IPS DF 6.9 (cell line): ENCODE measurements at places on chromosomes 4 and X.

GRCh38 chr4:37476256-37476655 is 209.9 kb downstream of the RELL1 start:
- no peaks in the 10 kb centered on the region for H3K27me3 ChIP-seq
- H3K4me3 ChIP-seq = no peak overlapping the region
- no peak overlapping the region for H3K27ac ChIP-seq

GRCh38 chrX:151402719-151403390 is 5.8 kb downstream of the VMA21 start:
- no peaks in the 10 kb centered on the region for H3K4me1 ChIP-seq
- H3K36me3 ChIP-seq = no peaks in the 10 kb centered on the region
- no peak overlapping the region for H3K4me3 ChIP-seq
- no peak for DNase-seq
- no peak overlapping the region for H3K27ac ChIP-seq

DNA sequence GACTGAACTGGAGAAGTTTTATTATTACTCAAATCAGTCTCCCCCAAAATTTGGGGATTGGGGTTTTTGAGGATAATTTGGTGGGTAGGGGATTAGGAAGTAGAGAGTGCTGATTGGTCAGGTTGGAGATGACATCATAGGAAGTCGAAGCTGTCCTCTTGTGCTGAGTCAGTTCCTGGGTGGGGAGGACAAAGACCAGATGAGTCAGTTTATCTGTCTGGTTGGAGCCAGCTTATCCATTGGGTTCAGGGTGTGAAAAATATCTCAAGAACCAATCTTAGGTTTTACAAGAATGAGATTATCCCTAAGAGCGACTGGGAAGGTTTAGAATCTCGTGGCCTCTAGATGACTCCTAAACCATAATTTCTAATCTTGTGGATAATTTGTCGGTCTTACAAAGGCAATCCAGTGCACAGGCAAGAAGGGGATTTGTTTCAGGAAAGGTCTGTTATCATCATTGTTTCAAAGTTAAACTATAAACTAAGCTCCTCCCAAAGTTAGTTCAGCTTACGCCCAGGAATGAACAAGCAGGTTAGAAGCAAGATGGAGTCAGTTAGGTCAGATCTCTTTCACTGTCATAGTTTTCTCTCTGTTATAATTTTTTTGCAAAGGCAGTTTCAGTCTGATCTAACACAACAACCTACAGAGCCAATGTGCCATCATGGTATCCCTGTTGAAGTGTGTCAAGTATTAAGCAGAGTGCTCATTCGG is 274.5 kb downstream of the SLC7A11 start:
- no peaks in the 10 kb centered on the region for H3K27me3 ChIP-seq
- no peak for DNase-seq
- no peaks in the 10 kb centered on the region for H3K4me1 ChIP-seq
- H3K36me3 ChIP-seq = no peaks in the 10 kb centered on the region
- H3K27ac ChIP-seq = no peak overlapping the region

- no peaks in the 10 kb centered on the region for H3K4me1 ChIP-seq
- DNase-seq = no peak
- H3K4me3 ChIP-seq = no peak overlapping the region
- no peaks in the 10 kb centered on the region for H3K27me3 ChIP-seq
- H3K36me3 ChIP-seq = no peaks in the 10 kb centered on the region
- no peak overlapping the region for H3K27ac ChIP-seq
Measured at GRCh38 chrX:50779694-50780093, 34.3 kb downstream of the SHROOM4 start.

- H3K4me1 ChIP-seq = peaks cover 2% of the 10 kb centered on the region; the same call in 1 of the 2 replicates
- H3K27ac ChIP-seq = no peak overlapping the region
- no peak for DNase-seq
- H3K27me3 ChIP-seq = no peaks in the 10 kb centered on the region
- H3K4me3 ChIP-seq = no peak overlapping the region
Measured at GRCh38 chr4:163895378-163896005, 401.0 kb downstream of the TMA16 start.

- DNase-seq = no peak
- H3K4me3 ChIP-seq = no peak overlapping the region
- H3K36me3 ChIP-seq = no peaks in the 10 kb centered on the region
- no peaks in the 10 kb centered on the region for H3K27me3 ChIP-seq
Measured at GRCh38 chrX:7028246-7028645, 119.3 kb upstream of the STS start.

- H3K36me3 ChIP-seq = no peaks in the 10 kb centered on the region
- no peak overlapping the region for H3K4me3 ChIP-seq
- no peak for DNase-seq
Measured at GRCh38 chr4:4659871-4660651, 118.2 kb upstream of the STX18 start.

DNA sequence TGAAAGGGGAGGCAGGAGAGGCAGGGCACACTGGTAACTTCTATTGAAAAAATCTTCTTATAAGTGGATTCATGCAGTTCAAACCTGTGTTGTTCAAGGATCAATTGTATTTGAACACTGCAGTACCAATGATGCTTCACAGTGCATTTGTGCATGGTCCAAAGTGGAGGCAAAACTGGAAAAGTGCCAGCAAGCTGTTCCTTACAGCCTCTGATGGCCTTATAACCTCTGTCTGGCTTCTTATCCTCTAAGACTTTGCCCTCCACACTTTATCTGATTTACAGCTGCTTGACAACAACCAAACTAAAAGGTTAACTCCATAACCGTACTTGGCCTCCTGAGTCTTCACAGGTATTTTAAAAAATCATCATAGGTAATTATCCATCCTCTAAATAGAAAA is 40.4 kb downstream of the MAGEB17 start:
- H3K36me3 ChIP-seq = no peaks in the 10 kb centered on the region
- H3K27ac ChIP-seq = no peak overlapping the region
- DNase-seq = no peak
- no peaks in the 10 kb centered on the region for H3K27me3 ChIP-seq
- H3K4me3 ChIP-seq = no peak overlapping the region

- H3K4me1 ChIP-seq = no peaks in the 10 kb centered on the region; the same call in 1 of the 2 replicates
- DNase-seq = no peak
- H3K27me3 ChIP-seq = no peaks in the 10 kb centered on the region
Measured at GRCh38 chr4:7049295-7049694, 6.1 kb downstream of the TADA2B start.

GRCh38 chrX:31609130-31609529 is 537.3 kb upstream of the FTHL17 start:
- H3K4me3 ChIP-seq = no peak overlapping the region
- H3K27ac ChIP-seq = no peak overlapping the region
- DNase-seq = no peak
- no peaks in the 10 kb centered on the region for H3K36me3 ChIP-seq
- H3K27me3 ChIP-seq = no peaks in the 10 kb centered on the region

DNA sequence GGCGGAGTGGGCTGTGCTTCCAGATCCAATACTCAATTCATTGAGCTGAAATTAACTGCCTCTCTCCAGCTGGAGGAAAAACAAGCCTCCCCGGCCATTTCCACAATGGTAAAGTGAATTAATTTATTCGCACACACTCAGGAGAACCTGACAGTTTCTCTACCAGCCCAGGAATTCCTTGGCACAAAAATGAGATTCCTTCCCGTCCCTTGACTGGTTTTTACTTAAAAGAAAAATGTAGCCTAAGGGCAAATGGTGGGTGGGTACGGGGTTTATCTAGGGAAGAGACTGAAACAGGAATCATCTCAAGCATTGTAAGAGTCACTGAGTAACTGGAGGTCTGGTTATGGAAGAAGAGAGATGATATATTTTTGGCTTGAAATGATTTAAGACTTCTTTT is 102.7 kb downstream of the VCX3A start:
- no peaks in the 10 kb centered on the region for H3K27me3 ChIP-seq
- no peak for DNase-seq
- H3K4me3 ChIP-seq = no peak overlapping the region
- no peaks in the 10 kb centered on the region for H3K4me1 ChIP-seq
- H3K27ac ChIP-seq = no peak overlapping the region

DNA sequence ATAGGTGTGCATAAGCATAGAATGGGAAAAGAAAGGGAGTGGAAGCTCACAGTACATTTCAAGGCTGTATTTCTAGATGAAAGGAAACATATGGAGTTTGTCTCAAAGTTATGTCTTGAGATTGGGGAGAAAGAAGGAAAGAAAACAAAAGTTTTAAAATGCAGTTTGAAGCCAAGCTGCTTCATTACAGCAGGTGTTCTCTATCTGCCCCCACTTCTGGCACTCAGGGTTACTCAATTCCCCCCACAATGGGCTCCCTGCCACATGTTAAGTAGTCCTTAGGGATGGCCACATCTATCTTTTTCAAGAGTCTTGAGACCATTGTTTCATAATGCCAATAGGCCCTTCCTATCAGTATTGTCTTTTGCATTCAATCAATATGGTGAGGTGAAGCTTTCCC is 367.4 kb upstream of the ANXA10 start:
- no peak overlapping the region for H3K27ac ChIP-seq
- H3K36me3 ChIP-seq = no peaks in the 10 kb centered on the region
- H3K4me3 ChIP-seq = no peak overlapping the region
- no peaks in the 10 kb centered on the region for H3K4me1 ChIP-seq

- no peaks in the 10 kb centered on the region for H3K4me1 ChIP-seq
- no peaks in the 10 kb centered on the region for H3K27me3 ChIP-seq
- no peaks in the 10 kb centered on the region for H3K36me3 ChIP-seq
- no peak overlapping the region for H3K4me3 ChIP-seq
Measured at GRCh38 chr4:83751336-83751949, 215.5 kb downstream of the GPAT3 start.

GRCh38 chr4:185950891-185951290 is 118.1 kb upstream of the TLR3 start:
- no peaks in the 10 kb centered on the region for H3K36me3 ChIP-seq
- H3K4me3 ChIP-seq = no peak overlapping the region
- H3K27ac ChIP-seq = no peak overlapping the region
- no peak for DNase-seq

GRCh38 chr4:4852591-4853362 is 6.7 kb upstream of the MSX1 start:
- no peak overlapping the region for H3K27ac ChIP-seq
- H3K4me1 ChIP-seq = no peaks in the 10 kb centered on the region; the same call in 1 of the 2 replicates
- DNase-seq = no peak
- peaks cover 84% of the 10 kb centered on the region for H3K27me3 ChIP-seq

- H3K4me1 ChIP-seq = 0 out of 2 replicates have a peak, but pooled peaks cover 1% of the 10 kb centered on the region
- no peak overlapping the region for H3K27ac ChIP-seq
- DNase-seq = no peak
- no peak overlapping the region for H3K4me3 ChIP-seq
Measured at GRCh38 chr4:104424475-104424941, 70.2 kb downstream of the CXXC4 start.

GRCh38 chr4:183396227-183396637 is 48.2 kb upstream of the CDKN2AIP start:
- H3K4me3 ChIP-seq = no peak overlapping the region
- no peaks in the 10 kb centered on the region for H3K4me1 ChIP-seq
- no peak for DNase-seq
- no peak overlapping the region for H3K27ac ChIP-seq
- no peaks in the 10 kb centered on the region for H3K27me3 ChIP-seq
- no peaks in the 10 kb centered on the region for H3K36me3 ChIP-seq

- no peak for DNase-seq
- H3K4me3 ChIP-seq = no peak overlapping the region
- H3K27ac ChIP-seq = no peak overlapping the region
Measured at GRCh38 chr4:86544310-86544966, 49.7 kb upstream of the PTPN13 start.

- H3K4me3 ChIP-seq = no peak overlapping the region
- DNase-seq = no peak
- no peaks in the 10 kb centered on the region; the same call in 1 of the 2 replicates for H3K4me1 ChIP-seq
- H3K27ac ChIP-seq = no peak overlapping the region
Measured at GRCh38 chr4:128349921-128350320, 62.3 kb upstream of the PGRMC2 start.

DNA sequence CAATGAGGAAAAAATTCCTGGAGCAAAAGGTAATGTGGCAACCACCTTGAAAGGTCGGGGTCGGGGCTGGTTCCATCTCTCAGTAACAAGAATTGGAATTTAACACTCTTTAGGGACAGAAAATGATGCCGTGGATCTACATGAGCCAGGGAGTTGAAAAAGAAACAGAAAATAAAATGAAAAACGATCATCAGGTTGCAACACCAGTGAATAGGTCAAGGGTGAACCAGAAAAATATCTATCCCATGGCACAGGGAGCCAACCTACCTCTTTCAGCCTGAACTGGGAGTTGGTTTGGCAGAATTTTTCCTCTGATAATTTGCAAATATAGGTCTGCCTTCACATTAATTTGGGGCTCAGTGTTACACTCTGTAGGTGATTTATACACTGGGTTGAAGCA is 93.7 kb downstream of the C4orf33 start:
- H3K4me1 ChIP-seq = no peaks in the 10 kb centered on the region
- no peaks in the 10 kb centered on the region for H3K27me3 ChIP-seq
- no peaks in the 10 kb centered on the region for H3K36me3 ChIP-seq
- no peak overlapping the region for H3K27ac ChIP-seq
- no peak for DNase-seq
- no peak overlapping the region for H3K4me3 ChIP-seq

GRCh38 chr4:109657854-109658418 is 45.3 kb downstream of the CASP6 start:
- no peaks in the 10 kb centered on the region; the same call in none of the 2 replicates for H3K4me1 ChIP-seq
- H3K4me3 ChIP-seq = no peak overlapping the region
- H3K27ac ChIP-seq = no peak overlapping the region
- DNase-seq = no peak
- no peaks in the 10 kb centered on the region for H3K27me3 ChIP-seq

- peaks cover 2% of the 10 kb centered on the region; the same call in 1 of the 2 replicates for H3K36me3 ChIP-seq
- no peak for DNase-seq
- H3K4me1 ChIP-seq = no peaks in the 10 kb centered on the region
- H3K27ac ChIP-seq = no peak overlapping the region
- H3K27me3 ChIP-seq = no peaks in the 10 kb centered on the region
- H3K4me3 ChIP-seq = no peak overlapping the region
Measured at GRCh38 chr4:84718699-84719098, 135.8 kb downstream of the CDS1 start.

DNA sequence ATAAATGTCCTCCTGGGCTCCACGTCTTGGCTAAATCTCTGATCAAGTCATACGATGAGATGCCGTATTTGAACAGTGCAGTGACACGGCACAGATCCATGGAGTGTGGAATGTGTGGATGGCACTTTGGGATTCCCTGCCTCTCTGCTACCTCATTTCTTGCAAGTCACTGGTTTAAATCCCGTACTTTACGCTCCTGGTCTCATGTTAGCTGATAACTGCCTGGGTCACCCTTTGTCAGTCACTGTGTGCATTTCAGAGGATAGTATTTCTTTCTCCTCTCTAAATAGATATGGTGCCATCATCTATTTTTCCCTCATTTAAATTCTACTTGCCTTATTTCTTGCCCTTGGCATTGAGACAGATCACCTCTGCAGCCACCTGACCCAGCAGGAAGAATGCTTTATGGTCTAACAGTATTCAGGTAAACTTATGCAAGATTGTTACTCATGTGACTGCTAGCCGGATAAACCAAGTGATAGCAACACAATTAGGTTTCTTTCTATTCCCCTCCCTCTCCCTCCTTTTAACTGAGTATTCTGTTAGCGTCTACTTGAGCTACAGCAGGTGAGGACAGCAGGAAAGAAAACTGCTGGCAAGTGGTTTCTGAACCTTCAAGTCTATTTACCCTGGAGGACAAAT is 2.8 kb downstream of the EGF start:
- no peaks in the 10 kb centered on the region for H3K36me3 ChIP-seq
- no peak overlapping the region for H3K27ac ChIP-seq
- H3K27me3 ChIP-seq = no peaks in the 10 kb centered on the region
- no peak overlapping the region for H3K4me3 ChIP-seq
- DNase-seq = no peak
- H3K4me1 ChIP-seq = peaks cover 2% of the 10 kb centered on the region; the same call in 1 of the 2 replicates
